ENCODE measurements at places on chromosomes 11 and 22. TPM values are rescaled to one million over a fixed set of nuclear protein-coding genes. Genes with fewer than 3 reads are reported as not detected.

- no peak for DNase-seq
Observed at GRCh38 chr22:36768616-36769015, 7.3 kb downstream of the IFT27 start.

TSKU gene
- total RNA-seq = not detected

- no peak for DNase-seq
Observed at GRCh38 chr11:73156686-73157085, 14.6 kb upstream of the FCHSD2 start.

DNA sequence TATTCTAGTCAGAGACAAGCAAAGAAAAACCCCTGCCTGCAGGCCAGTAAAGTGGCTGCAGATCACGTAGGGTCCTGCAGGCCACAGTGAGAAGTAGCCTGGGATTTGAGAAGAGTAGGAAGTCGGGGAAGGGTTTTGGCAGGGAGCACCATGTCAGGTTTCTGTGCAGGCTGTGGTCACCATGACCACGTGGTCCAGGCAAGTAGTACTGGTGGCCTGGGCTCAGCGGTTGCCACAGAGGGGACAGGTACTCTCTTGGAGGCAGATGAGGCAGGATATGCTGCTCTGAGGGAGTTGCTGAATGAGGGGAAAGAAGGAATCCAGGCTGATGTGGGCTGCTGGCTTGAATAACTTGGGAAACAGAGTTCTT, 46.5 kb downstream of the PISD start:
- no peak for DNase-seq

NPTXR gene
- 4.8 TPM for total RNA-seq

MAFF gene
- total RNA-seq = 187 TPM

DNA sequence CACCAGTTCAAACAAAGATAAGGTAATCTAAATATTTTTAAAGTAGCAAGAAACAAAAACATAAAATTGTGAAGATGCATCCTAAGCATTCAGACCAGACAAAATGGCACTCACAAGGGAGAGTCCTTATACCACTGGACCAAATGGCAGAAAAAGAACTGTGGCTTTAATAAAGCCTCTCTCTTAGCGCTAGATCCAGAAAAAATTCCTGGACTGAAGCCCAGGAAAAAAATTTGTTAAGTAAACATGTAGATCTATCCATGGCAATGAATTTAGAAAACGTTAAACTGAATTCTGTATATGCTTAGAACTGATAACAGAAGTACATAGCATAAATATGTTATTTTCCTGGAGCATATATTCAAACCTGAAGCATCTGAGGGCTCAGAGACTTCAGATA, 11.8 kb upstream of the CD59 start:
- no peak for DNase-seq

RASL10A gene
- total RNA-seq = 0.20 TPM

GRCh38 chr11:71329165-71329510, 76.8 kb upstream of the SHANK2 start:
- no peak for DNase-seq

- peak; percentile 65 for DNase-seq
Observed at GRCh38 chr11:76209973-76210930, 4.0 kb upstream of the WNT11 start.
